ENCODE measurements at places on chromosomes 3 and 15.

- no peak for DNase-seq
Measured at GRCh38 chr3:7707187-7707586, 794.4 kb upstream of the LMCD1 start.

GRCh38 chr3:184693011-184693975 is 18.6 kb downstream of the MAGEF1 start:
- no peak for DNase-seq

DNA sequence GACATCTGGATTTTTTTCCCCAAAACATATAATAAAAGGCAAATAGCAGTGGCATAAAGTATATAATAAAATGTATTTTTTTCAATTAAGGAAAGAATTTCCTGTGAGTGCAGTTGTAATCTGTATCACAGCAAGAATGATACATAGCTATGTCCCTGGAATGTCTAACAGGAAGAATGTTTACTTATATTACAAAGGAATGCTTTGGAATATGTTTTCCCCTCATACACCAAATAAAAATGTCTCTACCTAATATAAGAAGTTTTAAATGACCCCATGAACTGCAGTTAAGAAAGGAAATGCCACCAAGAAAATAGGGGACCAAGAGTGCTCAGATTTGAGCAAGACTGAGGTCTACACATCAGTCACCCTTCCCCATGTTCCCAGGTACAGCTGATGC is 38.0 kb upstream of the ATP11B start:
- no peak for DNase-seq

GRCh38 chr3:52322466-52322865 is 6.3 kb downstream of the DNAH1 start:
- no peak for DNase-seq

- no peak for DNase-seq
Measured at GRCh38 chr3:111246967-111247760, 175.5 kb downstream of the NECTIN3 start.

GRCh38 chr15:70071799-70072198 is 25.9 kb downstream of the TLE3 start:
- no peak for DNase-seq

DNA sequence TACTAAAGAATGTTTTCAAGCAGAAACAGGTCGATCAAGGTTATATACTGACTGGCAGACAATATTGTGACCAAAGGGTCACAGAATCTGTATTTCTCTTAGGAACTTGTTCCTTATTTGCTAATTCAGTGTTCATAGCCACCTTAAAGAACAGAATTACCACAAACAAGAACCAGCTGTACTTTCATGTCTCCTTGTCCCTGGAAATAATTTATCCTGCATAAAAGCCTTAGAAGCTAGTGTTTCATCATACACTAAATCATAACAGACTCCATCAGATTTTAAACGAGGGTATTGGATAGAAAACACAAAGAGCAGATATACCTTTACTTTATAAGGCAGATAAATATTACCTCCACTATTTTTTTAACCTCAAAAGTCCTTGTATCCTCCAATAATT is 6.4 kb downstream of the DNAJC19 start:
- DNase-seq: no peak

DNA sequence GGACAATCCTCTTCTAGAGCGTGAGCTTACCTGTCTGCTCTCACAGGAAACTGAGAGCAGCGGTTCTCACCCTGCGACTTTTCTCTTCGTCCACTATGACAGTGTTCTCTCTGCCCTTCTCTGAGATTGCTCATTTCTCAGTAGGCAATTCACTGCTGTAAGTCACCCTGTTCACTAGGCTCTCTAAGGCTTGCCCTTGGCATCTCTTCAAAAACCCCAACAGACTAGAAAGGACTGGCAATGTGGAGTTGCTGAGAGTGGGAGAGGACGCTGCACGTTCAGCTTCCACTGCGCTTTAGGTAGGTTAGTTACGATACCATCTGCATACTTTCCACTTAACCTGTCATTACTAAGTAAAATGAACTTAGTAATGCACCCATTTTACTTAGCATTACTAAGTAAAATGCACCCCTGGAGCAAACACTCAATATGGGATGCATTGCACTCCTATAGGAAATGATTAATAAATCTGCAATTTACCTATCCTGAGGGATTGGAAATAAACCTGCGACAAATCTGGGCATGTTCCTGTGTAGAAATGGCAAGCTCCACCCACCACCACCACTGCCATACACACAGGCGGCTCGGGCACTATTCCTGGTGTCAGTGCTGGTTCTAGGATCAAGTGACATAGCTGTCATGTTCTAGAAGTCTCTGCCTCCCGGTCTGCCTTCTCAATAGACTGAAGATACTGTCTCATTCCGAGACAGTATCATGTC is 21.4 kb downstream of the XPC start:
- DNase-seq: no peak

DNA sequence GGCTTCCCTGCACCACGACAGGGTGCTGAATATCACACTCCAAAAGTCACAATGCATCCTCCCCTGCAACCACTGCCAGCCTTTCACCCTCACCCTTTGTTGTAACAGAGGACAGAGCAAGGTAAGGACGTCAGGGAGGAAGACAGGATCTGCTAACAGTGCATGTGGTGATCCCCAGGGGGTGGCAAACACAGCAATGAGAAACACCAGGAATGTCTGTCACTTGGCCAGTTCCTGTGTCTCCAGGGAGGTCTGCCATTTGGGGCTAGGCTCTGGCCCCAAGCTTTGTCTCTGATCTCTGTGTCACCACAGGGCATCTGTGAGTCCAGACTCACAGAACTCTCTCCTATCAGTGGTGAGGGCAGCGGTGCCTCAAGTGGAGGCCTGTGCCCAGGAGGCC is 54.3 kb upstream of the SLC24A5 start:
- no peak for DNase-seq

GRCh38 chr15:58555162-58556027 is 123.6 kb downstream of the LIPC start:
- DNase-seq: no peak

DNA sequence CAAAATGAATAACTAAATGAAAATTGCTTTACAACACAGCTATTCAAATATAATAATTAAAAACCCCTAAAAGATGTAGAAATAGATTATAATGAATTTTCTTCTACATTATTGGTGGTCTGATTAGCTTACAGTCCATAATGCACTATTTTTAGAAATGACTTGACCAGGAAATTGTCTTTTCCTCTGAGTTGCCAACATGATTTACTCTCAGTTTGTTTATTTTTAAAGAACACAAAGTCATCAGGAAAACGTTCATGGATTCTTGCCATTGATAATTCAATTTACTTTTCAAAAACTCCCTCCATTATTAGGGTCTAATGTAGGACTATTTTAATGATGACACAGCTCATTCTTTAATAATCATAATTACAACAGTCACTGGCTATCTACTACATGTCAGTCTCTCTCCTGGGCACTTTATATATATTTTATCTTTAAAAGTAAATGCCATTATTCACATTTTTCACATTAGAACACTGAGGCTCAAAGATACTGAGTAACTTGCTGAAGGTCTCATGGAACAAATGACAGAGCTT is 1.1 kb downstream of the TM4SF18 start:
- no peak for DNase-seq

GRCh38 chr15:49848282-49848724 is 227.5 kb downstream of the DTWD1 start:
- DNase-seq: peak; percentile 83

GRCh38 chr15:48965972-48966371 is 2.3 kb upstream of the SHC4 start:
- peak; percentile 52 for DNase-seq

- DNase-seq: no peak
Measured at GRCh38 chr3:186902154-186902553, 28.2 kb upstream of the ST6GAL1 start.

DNA sequence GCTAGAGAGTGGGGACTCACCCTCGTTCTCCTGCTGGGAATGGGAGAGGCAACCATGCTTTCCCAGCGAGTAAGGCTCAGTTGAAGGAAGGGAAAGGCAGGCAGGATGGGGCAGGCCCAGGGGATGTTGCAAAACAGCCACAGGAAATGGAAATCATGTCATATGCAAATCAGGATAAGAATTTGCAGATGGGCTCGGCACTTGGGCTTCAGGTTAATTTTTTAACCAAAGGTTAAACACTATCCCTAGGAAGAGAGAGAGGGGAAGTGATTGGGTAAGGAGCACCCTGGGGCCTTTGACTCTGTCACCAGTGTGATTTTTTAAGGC is 14.6 kb upstream of the PLA2G4E start:
- DNase-seq: no peak

- DNase-seq: no peak
Measured at GRCh38 chr15:57866149-57866736, 159.7 kb downstream of the POLR2M start.

DNA sequence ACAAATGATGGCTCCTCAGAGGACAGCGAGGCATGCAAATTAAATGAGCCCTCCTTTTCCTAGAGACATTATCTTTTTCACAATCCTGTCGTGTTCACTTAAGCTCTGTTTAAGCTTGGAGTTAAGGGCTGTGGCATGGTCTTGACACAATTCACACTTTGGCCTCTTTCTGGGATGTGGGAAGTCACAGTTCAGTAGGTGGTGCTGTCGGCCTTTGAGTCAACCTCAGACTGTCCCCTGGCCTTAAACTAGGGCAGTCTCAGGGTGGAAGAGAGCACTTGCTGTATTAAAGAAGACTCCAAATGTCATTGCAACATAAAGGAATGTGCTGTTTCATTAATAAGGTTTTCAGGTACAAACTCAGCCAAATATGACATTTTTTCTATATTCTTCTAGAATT is 351.0 kb downstream of the MCTP2 start:
- DNase-seq: no peak

DNA sequence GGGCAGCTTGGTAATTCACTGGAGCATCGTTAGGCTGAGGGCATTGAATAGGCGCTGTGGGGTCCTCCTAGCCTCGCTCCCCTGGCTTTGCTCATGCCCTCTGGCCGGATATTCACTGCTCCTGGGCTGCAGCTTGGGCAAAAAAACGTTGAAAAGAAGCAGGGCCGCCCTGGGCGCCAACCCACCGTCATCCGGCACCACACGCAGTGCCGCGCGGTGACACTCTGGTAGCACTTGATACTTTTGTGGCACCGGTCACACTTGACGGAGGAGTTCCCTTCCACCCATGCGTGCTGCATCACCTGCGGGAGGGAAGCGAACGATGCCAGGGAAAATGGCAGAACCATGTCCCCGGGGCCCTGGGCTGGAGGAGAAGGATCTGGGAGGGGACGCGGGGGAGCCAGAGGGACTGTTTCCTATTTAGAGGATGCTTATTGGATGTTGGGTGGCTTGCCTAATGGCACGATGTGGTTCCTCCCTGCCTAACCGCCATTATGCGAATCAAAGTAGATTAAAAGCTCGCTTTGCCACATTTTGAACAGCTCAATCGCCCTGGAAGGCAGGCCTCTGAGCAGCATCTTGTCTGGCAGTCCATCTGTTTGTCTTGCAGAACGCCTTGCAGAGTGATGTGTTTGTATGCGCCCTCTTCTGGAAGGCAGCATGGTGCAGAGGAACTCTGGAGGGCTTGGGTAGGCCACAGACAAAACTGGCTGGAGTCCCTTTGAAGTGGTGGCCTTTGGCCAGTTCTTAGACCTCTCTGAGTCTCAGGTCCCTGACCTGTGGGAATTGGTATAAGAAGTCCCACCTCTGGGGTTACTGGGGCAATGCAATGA is 93.2 kb downstream of the DGKG start:
- DNase-seq: no peak

GRCh38 chr3:131658115-131658514 is 155.3 kb upstream of the MRPL3 start:
- DNase-seq: no peak

- no peak for DNase-seq
Measured at GRCh38 chr3:175620093-175620492, 761.0 kb downstream of the NAALADL2 start.

GRCh38 chr3:107220538-107220937 is 156.7 kb upstream of the CCDC54 start:
- no peak for DNase-seq

DNA sequence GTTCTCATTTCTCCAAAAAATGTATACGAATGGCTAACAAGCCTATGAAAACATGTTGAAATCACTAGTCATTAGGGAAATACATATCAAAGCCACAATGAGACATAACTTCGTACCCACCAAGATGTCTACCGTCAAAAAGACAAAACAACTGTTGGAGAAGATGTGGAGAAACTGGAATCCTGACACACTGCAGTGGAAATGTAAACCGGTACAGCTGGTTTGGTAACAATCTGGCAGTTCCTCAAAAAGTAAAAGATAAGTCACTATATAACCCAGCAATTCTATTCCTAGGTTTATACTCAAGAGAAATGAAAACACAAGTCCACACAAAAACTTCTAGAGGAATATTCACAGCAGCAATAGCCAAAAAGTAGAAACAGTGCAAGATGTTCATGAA is 7.0 kb downstream of the SCAPER start:
- DNase-seq: no peak

- DNase-seq: no peak
Measured at GRCh38 chr15:49506341-49506740, 83.3 kb downstream of the FGF7 start.

DNA sequence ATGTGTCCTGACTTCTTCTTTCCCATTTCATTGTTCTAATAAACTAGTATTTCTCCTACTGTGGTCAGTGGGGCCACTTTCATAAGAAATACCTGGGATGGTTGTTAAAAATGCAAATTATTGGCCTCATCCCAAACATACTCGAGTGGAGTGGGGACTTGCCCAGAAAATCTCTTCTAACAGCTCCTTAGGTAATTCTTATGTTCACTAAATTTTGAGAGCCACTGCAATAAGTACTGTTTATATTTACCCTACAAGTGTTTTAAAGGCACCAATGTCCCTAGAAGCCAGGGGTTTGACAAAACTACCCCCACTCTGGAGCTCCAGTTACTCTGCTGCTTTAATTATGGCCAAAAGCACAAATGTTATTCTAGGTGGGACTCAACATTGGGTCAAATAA is 70.0 kb upstream of the ACP3 start:
- no peak for DNase-seq

DNA sequence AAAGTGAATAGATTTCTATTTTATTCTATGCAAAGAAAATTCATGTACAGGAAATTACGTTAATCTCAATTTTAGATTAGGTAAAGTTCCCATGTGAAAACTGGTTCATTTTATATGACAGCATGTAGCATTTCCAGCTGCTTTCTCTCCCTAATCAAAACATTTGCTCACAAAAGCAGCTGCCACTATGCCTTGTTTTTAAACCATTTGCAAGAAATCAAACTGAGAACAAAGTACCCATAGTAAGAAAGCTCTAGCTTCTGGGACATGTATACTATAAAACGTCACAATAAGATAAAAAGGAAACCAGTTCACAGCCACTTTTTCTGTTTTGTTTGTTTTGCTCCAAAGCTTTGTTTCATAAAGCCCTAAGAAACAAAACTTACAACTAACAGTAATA is 5.0 kb upstream of the CRYBG3 start:
- no peak for DNase-seq

GRCh38 chr3:188631291-188632010 is 477.5 kb downstream of the LPP start:
- peak; percentile 31 for DNase-seq

- no peak for DNase-seq
Measured at GRCh38 chr3:27630885-27631284, 91.2 kb downstream of the EOMES start.

- DNase-seq: peak; percentile 96
Measured at GRCh38 chr3:37279236-37279635, 104.9 kb upstream of the LRRFIP2 start.

GRCh38 chr3:98014268-98014585 is 20.9 kb downstream of the GABRR3 start:
- no peak for DNase-seq

- DNase-seq: no peak
Measured at GRCh38 chr3:173395073-173395411, 2.5 kb upstream of the NLGN1 start.

- no peak for DNase-seq
Measured at GRCh38 chr3:7733933-7734332, 767.7 kb upstream of the LMCD1 start.

Data from HFF-Myc (cell line).